Forelimb muscle (tissue), 1 donor: ENCODE measurements at places on chromosomes 2 and 18.

DNA sequence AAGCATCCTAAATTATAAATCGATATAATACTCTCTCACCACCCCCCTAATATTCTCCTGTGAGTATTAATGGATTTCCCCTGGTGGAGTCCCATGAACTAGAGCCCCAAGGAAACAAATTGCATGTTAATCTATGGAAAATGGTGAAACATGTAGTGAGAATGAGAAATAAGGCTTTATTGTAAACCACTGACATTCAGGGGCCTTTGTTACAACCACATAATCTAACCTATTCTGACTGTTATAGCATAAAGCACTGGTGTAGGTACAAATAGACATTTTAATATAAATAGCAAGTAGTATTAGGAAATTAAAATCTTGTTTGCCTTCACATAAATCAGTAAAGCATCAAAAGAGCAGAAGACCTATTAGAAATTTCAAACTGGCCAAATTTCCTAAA lies 65.3 kb upstream of the TLK1 start:
- DNase-seq = no peak

- no peak for DNase-seq
Observed at GRCh38 chr2:219957820-219958219, 330.4 kb downstream of the SLC4A3 start.

DNA sequence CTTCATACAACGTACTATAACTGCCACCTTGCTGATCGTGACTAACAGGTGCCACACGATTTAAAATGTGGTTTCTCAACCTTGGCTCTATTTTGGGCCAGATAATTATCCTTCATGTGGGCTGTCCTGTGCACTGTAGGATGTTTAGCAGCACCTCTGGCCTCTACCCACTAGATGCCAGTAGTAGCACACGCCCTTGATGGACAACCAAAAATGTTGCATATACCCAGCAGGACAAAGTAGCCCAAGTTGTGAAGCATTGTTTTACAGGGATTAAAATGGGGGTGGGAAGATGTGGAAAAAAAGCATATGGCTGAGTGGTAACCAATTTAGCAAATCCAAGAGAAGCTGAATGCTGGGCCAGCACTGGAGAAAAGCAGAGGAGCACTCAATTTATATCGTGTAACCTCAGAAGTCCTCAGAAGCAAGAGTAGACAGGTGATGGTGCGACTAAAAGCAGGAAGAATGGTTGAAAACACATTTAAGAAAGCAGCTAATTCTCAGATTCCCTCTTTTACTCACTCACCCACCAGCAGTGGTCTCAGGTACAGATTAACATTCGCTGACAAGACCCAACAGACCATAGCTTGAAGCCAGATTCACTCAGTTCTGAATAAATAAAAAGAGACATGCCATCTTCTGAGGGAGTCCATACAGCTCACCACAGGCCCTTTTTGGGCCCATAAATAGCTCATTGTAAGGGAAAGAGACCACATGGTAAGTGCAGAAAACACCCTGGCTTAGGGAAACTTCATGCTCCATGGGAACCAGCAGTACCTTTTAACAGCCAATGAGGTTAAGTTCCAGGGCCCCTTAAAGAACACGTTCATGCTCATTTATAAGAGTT lies 50.6 kb downstream of the RAPH1 start:
- DNase-seq = peak; percentile 11

DNA sequence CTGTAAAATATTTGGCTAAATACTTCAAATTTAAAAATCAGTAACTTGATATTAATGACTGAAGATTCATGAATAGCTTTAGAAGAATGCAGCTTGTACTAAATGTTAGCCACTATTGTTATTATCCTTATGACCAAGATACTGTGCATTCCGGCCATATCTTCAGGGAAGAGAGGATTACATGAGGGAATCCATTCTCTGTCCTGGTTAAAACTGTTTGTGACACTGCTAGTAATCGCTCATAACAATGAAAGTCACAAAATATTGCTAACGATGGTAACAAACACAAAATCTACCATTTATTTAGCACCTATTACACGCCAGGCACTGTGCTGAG lies 217.7 kb downstream of the PRKCE start:
- DNase-seq = no peak

DNA sequence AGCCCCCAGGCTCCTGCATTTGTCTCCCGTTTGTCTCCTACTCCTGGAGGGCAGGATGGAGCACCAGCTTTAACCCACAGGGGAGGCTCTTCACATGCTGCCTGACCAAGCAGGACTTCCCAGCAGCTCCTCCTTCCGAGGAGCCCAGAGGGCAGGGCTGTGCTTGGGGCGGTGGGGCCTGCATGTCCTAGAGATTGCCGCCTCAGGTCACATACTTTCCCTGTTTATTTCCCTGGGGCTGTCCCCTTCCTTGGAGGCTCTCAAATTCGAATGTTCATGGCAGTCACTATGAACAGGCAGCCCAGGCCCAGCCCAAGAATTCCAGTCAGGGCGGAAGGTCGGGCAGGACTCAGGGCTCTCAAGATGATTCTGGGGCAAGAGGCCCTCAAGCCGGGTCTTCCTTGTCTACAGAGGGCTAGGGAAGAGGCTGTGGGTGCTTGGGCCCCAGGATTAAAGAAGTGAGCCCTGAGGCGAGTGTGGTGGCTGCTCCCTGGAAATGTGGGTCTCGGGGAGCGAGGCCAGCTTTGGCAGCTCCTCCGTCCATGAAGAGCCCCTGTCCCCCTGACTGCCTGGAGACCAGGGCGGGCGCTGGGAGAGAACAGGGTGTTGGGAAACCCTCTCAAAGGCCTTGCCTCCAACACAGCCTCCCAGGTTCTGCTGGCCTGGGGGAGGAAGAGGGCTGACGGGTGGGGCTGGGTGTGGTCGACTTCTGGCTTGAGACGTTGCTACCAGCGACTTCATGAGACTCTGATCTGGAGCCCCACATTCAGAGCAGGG lies 48.9 kb upstream of the HPCAL1 start:
- DNase-seq = no peak

DNA sequence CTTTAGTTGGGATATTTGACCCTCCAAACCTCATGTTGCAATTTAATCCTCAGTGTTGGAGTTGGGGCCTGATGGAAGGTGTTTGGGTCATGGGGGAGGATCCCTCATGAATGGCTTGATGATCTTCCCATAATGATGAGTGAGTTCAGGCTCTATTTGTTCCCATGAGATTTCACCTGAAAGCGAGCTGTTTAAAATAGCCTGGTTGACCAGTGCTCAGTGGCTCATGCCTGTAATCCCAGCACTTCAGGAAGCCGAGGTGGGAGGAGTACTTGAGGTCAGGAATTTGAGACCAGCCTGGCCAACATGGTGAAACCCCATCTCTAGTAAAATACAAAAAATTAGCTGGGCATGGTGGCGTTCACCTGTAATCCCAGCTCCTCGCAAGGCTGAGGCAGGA lies 14.9 kb upstream of the PSME4 start:
- DNase-seq = no peak

- DNase-seq = no peak
Observed at GRCh38 chr2:63488118-63488713, 100.1 kb downstream of the WDPCP start.

- no peak for DNase-seq
Observed at GRCh38 chr2:240812301-240812680, 7.7 kb downstream of the KIF1A start.

- DNase-seq = no peak
Observed at GRCh38 chr2:47293976-47294375, 109.0 kb upstream of the MSH2 start.

- no peak for DNase-seq
Observed at GRCh38 chr2:239609607-239610310, 208.9 kb upstream of the HDAC4 start.

DNA sequence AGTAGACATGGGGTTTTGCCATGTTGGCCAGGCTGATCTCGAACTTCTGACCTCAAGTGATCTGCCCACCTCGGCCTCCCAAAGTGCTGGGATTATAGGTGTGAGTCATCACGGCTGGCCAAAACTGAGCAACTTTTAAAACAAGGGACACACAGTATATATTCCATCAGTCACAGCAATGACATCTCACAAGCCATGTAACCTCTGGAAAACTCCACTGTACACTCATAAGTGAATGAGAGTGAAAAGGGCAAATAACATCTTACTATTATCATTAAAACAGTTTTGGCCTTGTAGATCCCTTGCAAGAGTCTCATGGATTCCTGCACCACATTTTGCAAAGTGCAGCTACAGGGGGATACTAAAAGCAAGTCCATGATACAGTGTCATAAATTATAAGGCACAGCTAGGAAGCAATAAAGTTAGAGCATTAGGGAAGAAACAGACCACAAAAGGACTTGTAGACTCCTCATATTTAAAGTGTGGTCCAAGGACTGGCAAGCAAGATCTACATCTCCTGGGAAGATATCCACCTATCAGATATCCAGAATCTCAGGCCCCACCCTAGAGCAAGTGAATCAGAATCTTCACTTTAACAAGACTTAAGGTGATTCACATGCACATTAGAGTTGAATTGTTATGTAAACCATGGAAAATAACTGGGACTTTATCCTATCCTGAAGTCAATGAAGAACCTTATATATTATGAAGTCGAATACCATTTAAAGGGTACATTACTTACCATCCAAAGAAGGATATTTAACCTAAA lies 5.7 kb downstream of the SMC6 start:
- no peak for DNase-seq

DNA sequence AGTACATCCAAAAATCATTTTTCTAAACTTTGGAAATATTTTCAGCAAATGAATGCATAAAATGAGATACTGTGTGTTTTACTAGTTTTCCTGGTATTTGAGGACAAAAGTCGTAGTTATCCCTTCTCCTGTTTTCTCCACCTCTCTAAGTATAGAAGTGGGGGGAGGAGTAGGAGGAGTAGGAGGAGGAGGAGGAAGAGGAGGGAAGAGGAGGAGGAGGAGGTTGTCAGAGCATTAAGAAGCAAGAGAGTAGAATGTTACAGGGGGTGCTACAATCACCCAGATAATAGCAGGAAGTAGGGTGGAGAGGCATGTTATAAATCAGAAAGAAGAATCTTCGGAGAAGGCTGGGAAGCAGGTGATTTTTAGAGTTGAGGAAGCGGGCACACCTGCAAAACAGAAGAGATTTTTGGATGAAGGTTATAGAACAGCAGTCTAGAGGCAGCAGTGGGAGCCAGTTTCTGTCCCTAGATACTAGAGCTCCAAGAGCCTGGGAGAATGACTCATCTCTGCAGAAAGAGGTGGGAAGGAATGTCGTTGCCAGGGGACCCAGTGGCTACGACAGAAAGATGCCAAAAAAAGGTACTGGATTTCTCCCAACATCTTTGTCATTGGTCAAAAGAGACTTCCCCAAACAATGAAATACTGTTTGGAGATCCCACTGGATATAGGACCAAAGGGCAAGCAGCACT lies 44.2 kb upstream of the AQP4 start:
- no peak for DNase-seq

GRCh38 chr2:156380117-156380645 lies 47.7 kb upstream of the NR4A2 start:
- DNase-seq = no peak

GRCh38 chr2:10257500-10258147 lies 45.1 kb upstream of the HPCAL1 start:
- DNase-seq = no peak

DNA sequence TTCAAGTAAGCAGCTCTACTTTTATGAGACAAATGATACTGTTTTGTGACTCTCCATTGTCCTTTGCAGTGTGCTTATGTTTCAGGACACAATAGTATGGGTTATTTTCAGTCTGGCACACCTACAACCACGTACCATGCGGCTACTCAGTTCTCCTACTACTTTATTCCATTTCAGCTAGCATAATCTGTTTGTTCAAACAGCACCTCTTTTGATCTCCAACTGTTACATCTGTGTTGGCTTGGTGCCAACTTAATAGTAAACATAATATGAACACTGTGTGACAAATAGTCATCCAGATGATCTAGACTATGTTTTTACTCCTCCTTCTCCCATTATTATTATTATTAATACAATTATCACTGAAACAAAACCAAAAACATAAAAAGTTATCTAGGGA lies 40.5 kb downstream of the MYO3B start:
- no peak for DNase-seq

DNA sequence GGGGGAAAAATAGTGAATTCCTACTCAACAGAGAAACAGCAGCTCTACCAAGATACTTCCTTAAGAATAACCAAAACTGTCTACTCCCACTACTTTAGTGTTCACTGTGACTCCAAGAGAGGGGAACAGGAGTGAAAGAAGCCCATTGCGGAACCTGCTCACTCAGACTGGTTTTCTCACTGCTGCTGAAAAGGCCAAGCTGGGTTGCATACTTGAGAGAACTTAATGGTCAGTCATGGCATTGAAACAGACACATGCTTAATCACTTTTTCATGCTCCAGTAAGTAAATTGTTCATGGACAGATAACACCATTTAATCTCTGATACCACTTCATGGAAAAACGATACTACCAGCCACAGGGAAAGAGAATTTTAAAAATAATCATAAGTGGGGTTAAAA lies 35.7 kb upstream of the SLC8A1 start:
- DNase-seq = no peak

DNA sequence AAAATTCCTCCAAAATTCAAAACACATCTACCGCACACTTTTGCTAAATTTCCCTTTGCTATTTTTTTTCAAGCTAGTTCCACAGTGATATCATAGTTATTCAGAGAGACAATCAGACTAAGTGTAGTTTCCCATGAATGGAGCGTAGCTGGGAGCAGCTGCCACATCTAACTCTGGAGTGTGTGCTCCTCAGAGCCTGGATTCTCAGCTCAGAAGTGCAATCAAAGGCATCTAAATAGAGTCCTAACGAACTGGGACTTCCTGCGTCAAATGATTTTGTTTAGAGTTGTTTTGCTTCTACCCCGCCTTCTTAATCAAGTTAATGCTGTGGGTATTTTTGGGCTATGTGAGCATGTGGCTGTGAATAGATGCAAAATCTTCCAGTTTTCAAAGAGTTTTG lies 160.3 kb downstream of the TMEM18 start:
- no peak for DNase-seq

DNA sequence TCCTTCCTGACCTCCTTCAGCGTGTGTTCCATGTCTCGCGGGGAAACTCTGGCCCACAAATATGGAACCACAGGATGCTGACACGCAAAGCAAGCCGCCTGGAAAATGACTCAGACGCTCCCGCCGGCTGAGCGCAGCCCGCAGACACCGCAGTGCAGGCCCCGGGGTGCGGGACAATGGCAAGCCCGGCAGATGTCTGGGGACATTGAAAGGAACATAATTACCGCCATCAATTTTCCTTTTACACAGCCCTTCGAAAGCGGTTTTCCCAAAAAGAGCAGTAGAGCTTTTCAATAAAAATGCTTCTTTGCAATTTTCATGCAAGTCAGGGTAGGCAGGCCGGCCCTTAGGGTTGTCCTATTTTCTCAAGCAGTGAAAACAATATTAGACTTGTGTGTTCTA lies 159.2 kb upstream of the SH3BP4 start:
- no peak for DNase-seq
